ENCODE measurements at places on chromosomes 3 and 15. TPM values are rescaled to one million over a fixed set of nuclear protein-coding genes. Genes with fewer than 3 reads are reported as not detected.
A peak's percentile ranks its signal among the peaks of the same experiment; 100 is the strongest.

DNA sequence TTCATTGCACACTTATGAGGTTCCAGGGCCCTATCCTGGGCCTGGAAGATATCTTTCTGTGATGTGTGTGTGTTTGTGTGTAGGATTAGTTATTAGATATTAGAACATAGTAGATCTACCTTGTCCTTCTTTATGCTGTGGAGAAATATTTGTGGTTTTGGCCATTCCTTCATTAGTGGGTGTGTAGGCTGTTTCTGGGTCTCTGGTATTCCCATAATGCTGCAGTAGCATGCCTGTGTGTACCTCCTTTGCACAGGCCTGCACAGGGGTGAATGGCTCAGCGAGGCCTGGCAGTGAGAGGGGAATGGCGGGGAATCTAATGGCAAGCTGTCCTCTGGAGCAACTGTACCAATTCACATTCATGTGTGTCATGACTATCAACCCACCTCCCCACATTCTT is 125.8 kb upstream of the MRPS22 start:
- DNase-seq = no peak

DNA sequence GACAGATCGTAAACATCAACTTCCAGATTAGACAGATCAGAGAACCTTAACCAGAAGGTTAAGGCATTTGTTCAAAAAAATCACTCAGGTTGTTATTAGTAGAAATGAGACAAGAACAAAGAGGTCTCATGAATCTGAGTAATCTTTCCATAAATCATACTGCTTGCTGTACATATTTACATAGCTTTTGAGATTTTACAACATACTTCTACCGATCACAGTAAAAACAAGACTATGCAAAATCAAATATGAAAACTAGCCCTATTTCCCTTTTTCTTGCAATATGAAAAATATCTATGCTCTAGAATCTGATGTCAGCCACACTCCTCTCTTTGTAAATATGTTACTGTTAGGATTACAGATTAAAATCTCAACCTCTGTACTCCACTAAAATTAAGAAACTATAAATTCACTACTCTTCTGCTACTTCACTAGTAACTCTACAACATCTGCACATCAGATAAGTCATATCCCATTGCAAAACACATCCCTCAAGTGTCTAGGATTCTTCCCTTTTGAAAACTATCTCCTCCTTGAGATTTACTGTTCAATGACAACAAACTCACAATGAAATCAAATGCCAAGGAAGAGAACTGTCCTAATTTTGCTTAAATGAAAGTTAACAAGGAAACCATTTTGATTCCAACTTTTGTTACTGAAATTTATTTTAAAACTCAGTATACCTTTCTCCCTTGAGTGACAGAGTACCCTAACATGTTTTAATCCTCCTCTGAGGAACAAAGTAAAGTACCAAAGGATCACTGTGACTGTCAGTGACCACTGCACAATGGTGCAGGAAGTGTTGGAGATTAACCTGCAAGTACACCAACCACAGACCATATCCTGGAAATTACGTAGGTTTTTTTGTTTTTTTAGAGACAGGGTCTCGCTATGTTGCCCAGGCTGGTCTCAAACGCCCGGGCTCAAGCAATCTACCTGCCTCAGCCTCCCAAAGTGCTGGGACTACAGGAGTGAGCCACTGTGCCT is 12.8 kb downstream of the DCUN1D1 start:
- DNase-seq = no peak

GRCh38 chr3:134809427-134810051 is 14.5 kb downstream of the EPHB1 start:
- no peak for DNase-seq

- peak; percentile 50 for DNase-seq
Measured at GRCh38 chr3:58009026-58009748, 965 bp downstream of the FLNB start.

- DNase-seq = no peak
Measured at GRCh38 chr3:46098319-46098761, 71.1 kb upstream of the XCR1 start.

GRCh38 chr3:194772241-194773000 is 86.7 kb downstream of the FAM43A start:
- no peak for DNase-seq

The ITIH1 gene
- total RNA-seq = not detected
